ENCODE measurements at places on chromosomes 13 and 19.

DNA sequence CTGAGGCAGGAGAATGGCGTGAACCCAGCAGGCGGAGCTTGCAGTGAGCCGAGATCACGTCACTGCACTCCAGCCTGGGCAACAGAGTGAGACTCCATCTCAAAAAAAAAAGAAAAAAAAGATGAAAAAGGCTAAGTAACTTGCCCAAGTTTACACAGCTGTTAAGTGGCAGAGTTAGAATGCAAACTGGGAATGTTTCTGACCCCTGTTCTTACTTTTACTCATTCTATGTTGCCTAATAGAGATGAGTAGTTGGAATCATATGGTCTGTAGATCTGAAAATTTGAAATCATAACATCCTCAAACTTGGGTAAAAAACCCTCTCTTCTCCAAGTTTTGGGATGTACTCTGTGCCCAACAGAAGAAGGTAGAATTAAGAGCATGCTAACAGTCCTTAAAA lies 235.8 kb upstream of the RFC3 start:
- no peak for DNase-seq

DNA sequence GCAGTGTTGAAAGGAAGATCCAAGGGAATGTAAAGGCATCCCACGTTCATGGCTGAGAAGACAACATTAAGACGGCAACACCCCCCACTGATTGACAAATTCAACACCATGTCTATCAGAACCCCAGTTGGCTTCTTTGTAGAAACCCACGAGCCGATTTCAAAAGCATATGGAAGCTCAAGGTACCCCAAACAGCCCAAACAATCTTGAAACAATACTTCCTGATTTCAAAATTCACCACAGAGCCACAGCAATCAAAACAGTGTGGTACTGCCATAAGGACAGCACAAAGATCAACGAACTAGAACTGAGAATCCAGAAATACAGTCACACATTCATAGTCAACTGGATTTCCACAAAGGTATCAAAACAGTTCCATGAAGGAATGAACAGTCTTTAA lies 6.2 kb downstream of the MIER2 start:
- DNase-seq = no peak

- DNase-seq = no peak
Observed at GRCh38 chr13:74528734-74529513, 394.7 kb upstream of the KLF12 start.

GRCh38 chr19:32711747-32712146 lies 7.8 kb upstream of the TDRD12 start:
- no peak for DNase-seq

- peak; percentile 12 for DNase-seq
Observed at GRCh38 chr13:44373601-44374347, at the start of gene SERP2. Gene SERP2 (plus strand): TSS chr13:44373824. CDS start chr13:44374026, 202 bp downstream.

GRCh38 chr13:42494157-42494556 lies 79.8 kb upstream of the TNFSF11 start:
- no peak for DNase-seq

- no peak for DNase-seq
Observed at GRCh38 chr13:66809485-66809884, 420.7 kb downstream of the PCDH9 start.

GRCh38 chr19:3516675-3517207 lies 10.6 kb downstream of the FZR1 start:
- no peak for DNase-seq

DNA sequence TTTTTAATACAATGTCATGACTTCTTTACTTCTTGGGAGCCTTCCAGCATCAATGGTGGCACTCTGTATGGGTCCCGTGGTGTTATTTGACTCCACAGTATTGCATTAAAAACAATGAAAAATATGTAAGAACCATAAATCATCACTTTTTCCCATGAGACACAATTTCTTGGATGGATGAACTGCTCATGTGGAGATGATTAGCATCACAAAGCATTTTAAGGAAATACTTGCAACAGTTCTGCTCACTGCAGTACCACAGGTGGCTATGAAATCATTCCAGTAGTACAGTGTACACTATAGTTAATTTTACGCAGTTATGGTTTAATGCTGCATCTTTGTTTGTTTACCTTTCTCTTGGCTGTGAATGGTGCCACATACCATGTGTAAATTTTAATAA lies 37.2 kb upstream of the C1QTNF9B start:
- DNase-seq = no peak

DNA sequence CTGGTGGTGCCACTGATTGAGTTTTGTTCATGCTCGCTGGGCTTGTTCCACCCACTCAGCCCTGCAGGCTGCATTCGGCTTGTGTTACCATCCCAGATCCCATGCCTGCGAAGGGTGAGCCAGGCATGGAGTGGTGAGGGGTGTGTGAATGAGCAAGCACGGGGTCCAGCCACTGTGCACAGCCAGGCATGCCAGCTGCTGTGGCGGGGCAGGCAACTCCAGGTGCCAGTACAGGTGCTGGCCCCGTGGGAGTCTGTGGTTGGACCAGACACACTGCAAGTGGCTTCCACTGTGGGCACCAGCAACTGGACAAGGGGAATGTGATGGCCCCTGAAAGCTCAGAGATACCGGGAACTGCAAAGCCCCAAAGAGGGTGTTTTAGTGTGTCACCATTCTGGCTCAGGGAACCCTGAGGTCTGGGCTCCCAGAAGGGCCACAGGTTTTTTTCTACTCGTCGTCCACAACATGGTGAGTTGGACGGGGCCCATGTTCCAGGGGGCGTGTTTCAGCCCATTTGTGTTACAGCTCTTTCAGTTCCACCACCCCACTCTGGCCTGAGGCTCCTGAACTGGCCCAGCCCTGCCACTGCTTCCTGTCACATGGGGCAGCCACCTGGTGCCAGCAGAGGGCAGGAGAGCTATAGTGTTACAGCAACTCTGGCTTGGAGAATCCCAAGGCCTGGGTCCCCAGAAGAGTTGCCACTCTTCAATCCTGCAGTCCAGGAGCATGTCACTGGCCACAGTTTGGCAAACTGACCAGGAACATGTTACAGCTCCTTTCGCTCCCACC lies 217.0 kb upstream of the OBI1 start:
- no peak for DNase-seq

GRCh38 chr13:104114101-104114500 lies 1047.9 kb upstream of the SLC10A2 start:
- DNase-seq = no peak

- no peak for DNase-seq
Observed at GRCh38 chr13:99540530-99540929, 39.3 kb downstream of the TM9SF2 start.

- no peak for DNase-seq
Observed at GRCh38 chr19:30003866-30004265, 61.8 kb downstream of the URI1 start.

DNA sequence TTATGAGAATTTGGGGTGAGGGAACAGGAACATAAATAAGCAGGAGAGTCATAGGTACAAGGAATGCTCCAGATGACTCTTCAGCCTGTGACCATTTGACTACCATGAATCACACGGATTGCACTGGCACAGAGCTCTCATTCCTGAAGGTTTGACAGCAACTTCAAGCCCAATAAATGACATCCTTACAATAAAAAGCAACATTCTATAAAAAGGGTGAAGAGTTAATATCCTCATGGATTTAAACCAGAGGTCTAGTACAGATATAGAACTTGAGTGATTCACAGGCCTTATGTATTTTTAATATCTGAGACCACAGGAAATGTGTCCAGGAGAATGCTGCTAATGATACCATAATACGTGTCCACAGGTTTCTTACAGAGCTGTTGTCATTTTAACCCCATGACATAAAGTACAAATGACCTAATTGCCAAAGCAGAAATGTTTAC lies 158.1 kb downstream of the IRS2 start:
- DNase-seq = no peak

- no peak for DNase-seq
Observed at GRCh38 chr19:2528675-2529101, 52.8 kb downstream of the GADD45B start.

- DNase-seq = no peak
Observed at GRCh38 chr19:7526059-7526929, 3.9 kb downstream of the MCOLN1 start.

GRCh38 chr19:19134687-19135158 lies 3.6 kb downstream of the TMEM161A start:
- no peak for DNase-seq

GRCh38 chr19:16951529-16951928 lies 62.7 kb downstream of the F2RL3 start:
- no peak for DNase-seq

GRCh38 chr13:77863144-77863543 lies 55.5 kb downstream of the EDNRB start:
- DNase-seq = no peak

DNA sequence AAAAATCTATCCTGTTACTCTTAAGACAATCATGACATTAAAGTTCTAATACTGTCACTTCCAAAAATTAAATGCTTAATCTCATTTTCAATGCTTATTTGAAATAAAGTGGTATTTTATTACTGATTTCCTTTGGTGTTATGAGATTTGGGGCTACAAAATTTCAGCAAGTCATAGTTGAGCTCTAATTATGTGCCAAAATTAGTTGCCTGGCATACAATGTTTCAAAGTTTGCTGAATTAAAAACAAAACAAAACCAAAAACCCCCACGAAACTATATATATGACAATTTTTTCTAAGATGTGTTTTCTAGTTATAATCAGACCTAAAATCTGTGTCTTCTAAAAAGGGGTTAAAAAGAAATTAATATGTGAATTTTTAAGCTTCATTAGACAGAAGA lies 62.2 kb downstream of the KCNRG start:
- DNase-seq = no peak

DNA sequence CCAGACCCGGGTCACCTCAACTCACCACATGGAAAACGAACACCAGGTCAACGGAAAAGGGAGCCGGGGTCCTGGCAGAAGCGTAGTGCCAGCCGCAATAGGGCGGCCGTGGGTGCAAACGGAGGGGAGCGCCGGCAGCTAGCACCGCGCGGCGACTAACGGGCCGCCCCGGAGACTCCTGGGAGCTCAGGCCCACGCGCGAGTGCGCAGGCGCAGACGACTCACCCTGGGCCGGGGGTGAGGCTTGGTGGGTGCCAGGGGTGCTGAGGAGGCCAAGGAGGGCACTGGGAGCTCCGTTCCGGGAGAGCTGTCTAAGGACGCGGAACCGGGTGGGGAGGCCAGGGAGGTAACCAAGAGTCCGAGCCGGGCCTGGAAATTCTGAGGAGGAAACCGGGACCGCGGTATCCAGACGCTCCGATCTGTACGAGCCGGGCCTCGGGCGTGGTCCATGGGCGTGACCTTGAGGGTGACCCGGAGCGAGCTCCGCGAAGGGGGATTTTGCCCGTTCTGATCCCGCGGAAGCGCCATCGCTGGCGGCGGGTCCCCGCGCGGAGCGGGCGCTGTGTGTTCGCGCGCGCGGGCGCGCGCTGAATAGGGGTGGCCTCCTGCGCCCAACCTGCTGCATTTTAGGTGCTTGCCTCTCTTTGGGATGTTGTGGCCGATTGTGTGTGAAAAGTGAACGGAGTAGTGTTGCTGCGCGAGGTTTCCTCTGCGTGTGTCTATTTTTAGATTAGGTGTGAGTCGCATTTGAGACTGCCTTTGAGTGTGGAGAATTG lies at the start of gene ZNF382:
Gene ZNF382, plus strand, starts transcription at position 213 of the 776 bp plus-strand sequence. CDS start 4,602 bp downstream, outside the sequence.
- peak; percentile 65 for DNase-seq

GRCh38 chr13:97945792-97946419 lies 7.6 kb upstream of the IPO5 start:
- no peak for DNase-seq

DNA sequence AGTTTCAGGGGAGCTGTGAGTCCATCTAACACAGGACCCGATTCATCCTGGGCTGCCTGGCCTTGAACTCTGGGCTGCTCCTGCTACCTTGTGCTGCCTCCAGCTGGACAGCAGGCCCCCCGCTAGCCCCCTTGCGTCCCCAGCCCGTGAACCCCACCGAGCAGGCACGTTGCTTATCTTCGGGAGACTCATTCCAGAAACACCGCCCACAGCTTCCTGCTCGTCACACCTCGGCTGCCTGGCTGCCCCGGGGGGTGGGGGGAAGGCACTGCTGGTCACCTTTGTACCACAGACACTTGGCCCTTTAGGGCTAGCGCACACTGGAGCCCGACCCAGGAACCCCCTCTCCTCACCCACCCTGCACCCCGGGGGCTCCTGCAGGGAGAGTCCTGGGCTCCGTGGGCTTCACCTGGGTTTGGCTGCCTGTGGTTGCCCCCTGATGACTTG lies 48.1 kb downstream of the CRTC1 start:
- no peak for DNase-seq

DNA sequence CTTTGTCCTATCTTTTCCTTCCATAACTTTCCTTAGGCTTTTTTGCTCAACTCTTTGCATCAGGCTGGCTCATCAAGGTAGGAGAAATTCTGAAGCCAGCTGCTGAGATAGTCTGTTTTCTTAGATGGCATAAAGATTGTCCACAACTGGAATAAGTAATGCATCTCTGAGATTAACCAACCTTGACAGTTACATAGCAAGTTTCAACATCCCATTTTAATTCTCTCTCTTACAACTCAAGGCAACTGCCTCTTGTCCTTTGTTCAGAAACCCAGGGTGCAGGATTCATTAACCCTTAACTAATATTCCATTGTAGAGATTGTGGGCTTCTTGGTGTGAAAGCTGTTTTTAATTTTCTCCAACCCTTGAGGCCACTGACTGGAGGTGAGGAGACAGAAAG lies 239.2 kb downstream of the LACC1 start:
- no peak for DNase-seq

GRCh38 chr19:2883686-2884439 lies 16.7 kb downstream of the ZNF556 start:
- DNase-seq = no peak

Data from activated gamma-delta T cell (primary cell).